Hepatocyte (in vitro differentiated cells): ENCODE measurements at places on chromosomes 2 and 18. TPM values are rescaled to one million over a fixed set of nuclear protein-coding genes. Genes with fewer than 3 reads are reported as not detected.
A peak's percentile ranks its signal among the peaks of the same experiment; 100 is the strongest.

DNA sequence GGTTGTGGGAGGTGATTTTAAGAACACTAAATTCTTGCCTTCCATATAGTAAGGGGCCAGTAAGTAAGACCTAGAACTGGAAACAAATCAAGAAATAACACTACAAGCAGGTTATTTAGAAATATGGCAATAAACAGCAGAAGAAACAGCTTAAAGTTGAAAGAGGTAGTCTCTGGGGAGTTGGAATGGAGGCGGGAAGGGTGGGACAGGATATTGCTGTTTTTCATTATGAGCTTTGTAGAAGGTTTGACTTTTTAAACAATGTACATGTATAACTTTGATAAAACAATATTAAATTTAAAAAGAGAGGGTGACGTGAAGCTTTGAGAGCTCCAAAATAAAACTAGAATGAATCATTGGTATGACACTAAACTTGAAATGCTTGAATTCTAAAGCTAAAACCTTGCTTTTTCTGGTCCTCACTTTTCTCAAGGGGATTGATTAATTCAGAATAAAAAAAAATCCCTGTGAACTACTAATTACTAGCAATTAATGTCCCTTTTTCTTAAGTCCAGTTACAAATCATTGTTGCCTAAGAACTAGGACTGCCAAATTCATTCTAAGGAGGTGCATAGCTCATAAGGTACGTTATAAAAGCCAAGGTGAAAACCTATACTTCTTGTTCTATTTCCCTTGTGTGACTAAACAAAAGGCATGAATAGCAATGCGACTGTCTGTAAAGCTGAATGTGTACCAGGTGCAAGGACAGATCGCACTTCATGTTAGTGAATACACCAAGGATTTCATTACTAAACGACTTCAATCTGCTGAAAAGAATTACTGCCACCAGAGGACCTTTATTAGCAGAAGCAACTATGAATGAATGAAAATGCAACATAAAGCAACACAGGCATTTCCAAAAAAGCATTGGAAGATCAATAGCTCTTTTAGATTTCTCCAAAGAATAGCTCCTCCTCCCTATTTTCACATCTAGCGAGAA is 177.5 kb downstream of the RBM43 start:
- no peak for DNase-seq

GRCh38 chr2:6667326-6667725 is 198.4 kb downstream of the CMPK2 start:
- no peak for DNase-seq

DNA sequence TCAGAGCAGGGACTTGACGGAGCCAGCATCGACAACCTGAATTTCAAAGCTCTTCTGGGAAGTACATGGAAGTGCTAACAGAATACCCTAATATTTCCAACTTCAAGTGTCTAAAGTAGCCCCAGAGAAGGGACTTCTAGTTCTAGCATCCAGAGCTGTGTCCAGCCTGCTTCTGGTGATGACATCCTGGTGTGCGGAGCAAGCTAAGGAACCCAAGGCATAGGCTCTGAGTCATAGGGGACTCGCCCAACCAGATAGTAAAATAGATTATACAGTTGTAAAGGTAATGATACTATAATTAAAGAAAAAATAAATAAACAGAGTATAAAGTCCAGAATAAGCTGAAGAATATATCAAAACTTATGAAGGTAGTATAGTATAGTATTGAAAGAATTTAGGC is 108.1 kb upstream of the SERPINE2 start:
- peak; percentile 61 for DNase-seq

The GPBAR1 gene
- total RNA-seq = 6.1 and 10.9 TPM in 2 replicates

The CD226 gene
- total RNA-seq = 0.07 and 0.16 TPM in 2 replicates

The GPAT2 gene
- total RNA-seq = not detected in 2 replicates

DNA sequence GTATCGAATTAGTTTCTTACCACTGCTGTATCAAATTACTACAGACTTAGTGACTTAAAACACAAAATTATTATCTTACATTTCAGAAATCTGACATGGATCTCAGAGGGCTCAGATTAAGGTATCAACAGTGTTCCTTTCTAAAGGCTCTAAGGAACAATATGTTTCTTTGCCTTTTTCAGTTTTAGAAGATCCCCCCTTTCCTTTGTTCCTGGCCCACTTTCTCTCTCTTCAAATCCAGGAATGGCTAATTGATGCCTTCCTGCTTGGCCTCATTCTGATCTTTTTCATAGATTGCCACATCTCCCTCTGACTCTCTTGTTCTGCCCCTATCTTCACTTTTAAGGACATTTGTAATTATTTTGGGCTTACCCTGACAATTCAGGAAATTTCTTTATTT is 65.7 kb downstream of the LRP1B start:
- no peak for DNase-seq

The MFSD2B gene
- total RNA-seq = not detected in 2 replicates

GRCh38 chr2:19545507-19545906 is 187.1 kb upstream of the OSR1 start:
- DNase-seq = no peak

GRCh38 chr2:16302431-16303272 is 362.3 kb downstream of the MYCN start:
- no peak for DNase-seq

DNA sequence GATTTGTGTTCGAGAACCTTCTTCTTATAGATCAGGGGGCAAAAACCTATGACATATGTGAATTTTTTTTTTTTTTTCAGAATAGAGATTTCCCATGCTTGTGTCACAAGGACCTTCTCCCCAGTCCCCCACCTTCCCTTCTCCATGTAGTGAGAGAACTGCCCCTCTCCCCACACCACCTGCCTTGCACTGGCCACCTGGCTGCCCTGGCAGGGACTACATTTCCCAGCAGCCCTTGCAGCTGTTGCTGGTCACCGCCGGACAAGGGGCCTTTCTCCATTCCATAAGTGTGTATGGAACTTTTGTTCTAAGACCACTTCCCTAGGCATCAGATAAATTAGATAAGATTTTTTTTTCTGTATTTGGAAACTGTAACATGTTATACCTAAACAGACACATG is 22.2 kb downstream of the MBP start:
- no peak for DNase-seq

DNA sequence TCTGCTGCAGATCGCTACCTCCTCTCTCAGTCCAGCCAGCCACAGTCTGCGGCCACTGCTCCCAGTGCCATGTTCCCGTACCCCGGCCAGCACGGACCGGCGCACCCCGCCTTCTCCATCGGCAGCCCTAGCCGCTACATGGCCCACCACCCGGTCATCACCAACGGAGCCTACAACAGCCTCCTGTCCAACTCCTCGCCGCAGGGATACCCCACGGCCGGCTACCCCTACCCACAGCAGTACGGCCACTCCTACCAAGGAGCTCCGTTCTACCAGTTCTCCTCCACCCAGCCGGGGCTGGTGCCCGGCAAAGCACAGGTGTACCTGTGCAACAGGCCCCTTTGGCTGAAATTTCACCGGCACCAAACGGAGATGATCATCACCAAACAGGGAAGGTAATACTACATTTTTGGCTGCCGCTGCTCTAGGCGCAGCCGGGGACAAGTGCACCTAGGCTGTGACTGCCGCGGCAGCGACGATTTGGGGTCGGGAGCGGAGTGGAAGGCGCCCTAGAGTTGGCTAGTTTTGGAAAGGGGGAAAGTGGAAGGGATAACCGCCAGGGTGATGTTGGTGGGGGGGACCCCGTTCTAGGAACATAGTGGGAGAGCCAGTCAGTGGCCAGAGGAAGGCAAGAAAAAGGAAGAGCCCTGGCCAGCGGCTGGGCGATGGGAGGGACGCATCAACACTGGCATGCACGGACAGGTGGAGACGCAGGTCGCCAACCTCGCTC is 776 bp downstream of the TBR1 start:
- DNase-seq = no peak

DNA sequence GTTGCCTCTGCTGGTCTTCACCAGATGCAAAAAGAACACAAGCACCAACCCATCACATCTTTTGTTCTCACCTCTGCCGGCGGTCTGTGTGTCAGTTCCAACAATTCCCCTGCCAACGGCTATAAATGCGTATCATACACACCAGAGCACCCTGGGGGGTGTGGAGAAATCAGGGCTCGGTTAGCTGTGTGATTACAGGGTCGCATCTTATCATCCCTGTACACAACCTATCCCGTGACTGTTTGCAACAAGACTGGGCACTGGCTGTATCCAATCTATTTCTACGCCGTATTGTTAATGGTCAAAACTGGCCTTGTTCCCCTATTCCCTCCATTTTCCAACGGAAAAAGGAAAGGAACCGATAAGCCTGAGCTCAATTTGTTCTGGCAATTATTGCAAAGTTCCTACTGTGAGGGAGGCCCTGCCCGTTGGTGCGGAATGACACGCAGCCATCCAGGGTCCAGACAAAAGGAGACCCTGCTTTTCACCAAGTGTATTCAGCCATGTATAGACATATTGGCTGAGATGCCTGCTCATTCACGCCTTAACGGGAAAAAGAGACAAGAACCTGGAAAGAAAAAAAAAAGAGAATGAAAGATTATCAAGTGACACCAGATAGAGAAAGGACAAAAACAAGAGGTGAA is 136.9 kb downstream of the CDH20 start:
- DNase-seq = no peak

- no peak for DNase-seq
Measured at GRCh38 chr2:192932376-192932775, 737.6 kb upstream of the TMEFF2 start.

- peak; percentile 16 for DNase-seq
Measured at GRCh38 chr2:102520801-102521200, 47.8 kb downstream of the SLC9A4 start.

- DNase-seq = no peak
Measured at GRCh38 chr2:67656875-67657274, 259.7 kb downstream of the ETAA1 start.

GRCh38 chr2:223251656-223252229 is 199.8 kb downstream of the KCNE4 start:
- DNase-seq = no peak

DNA sequence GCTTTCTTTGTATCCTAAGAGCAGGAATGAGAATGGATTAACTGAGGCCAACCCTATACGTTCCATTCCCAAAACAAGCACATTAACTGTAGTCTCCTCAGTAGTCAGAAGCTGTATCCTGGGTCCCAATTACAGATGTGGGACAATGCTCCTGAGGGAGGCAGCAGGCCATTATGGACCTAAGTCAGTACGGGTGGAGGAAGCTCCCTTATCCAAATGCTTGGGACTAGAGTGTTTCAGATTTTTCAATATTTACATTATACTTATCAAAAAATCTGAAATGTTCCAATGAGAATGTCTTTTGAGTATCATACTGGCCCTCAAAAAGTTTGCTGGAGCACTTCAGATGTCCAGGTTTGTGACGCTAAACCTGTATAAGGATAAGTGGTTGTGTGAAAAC is 90.1 kb downstream of the PRELID3A start:
- DNase-seq = no peak

GRCh38 chr2:186205254-186205911 is 280.7 kb upstream of the ZC3H15 start:
- no peak for DNase-seq

DNA sequence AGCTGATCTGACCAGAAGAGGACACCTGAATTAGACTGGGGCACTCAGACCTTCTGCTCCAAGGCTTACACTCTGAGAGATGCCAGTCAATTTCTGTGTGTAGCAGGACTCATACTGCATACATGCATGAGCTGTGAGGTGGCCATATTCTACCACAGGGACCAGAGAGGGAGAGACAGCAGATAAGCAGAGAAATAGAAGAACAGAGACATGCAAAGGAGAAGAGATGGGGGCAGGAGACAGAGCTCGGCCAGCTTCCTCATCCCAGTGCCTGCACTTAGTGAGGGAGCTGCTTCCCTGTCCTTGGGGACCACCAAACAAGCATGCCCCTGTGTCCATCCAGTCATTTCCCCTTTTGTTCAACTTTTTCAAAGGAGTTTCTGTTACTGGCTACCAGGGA is 73.9 kb upstream of the ALK start:
- no peak for DNase-seq

GRCh38 chr2:85785027-85785822 is 31.4 kb downstream of the ATOH8 start:
- DNase-seq = peak; percentile 72

DNA sequence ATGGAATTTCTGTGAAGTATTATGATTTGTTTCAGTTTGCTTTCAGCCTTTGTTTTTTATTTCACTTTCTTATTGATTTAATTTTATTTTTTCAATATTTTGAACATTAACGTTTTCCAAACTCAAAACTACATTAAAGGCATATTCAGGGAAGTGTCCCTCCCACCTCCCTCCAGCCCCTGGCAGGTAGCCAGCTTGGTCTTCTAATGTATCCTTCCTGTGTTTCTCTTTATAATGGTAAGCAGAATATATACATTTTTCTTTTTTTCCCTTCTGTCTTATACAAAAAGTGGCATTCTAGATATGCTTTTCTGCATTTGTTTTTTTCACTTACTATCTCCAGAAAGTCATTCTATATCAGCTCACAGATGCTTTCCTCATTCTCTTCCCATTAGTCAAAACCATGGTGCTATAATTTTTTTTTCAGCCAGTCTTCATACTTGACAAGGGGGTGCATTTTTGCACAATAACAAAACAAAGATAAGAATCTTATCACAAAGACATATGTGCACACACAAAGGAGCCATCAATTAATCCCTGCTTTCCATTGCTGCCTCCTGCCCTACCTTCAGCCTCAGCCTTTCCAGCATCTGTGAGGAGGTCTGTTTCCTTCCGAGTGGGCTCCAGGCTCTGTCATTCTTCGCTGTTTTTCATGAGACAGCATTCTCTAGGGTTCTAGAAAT is 33.7 kb upstream of the TMEM177 start:
- no peak for DNase-seq

DNA sequence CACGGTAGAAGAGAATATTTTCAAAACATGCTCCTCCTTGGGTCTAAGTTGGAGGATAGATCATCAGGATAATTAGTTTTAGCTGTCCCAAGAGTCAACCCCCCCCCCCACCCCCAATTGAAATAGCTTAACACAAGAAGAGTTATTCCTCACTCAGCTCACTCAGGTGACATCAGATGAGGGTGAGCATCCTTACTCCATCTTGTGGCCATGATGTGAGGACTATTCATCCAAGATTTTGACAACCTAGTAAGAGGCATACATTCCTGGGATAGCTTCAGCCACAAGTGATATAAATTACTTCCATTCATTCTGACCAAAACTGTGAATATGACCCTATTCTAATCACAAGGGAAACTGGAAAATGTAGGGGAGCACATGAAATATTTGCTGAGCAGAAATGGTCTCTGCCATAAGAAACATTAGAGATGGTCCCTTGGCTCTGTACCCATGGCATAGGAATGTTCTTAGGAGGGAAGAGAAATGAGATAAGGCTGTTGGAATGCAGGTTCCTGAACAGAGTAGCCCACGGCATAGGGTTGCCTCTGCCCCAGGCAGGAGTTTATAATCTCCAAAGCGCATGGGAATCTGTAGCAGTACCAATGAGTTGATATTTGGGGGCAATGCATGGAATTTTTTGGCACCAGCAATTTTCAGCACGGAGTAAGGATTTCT is 257.2 kb downstream of the CYRIA start:
- DNase-seq = no peak

The CMPK2 gene
- total RNA-seq = 5.4 and 7.0 TPM in 2 replicates

The PHOSPHO2 gene
- total RNA-seq = 7.2 and 8.1 TPM in 2 replicates

The RTP5 gene
- not detected in 2 replicates for total RNA-seq

The SKA1 gene
- 5.5 and 7.5 TPM in 2 replicates for total RNA-seq
